ENCODE measurements at places on chromosomes 12 and 14.

DNA sequence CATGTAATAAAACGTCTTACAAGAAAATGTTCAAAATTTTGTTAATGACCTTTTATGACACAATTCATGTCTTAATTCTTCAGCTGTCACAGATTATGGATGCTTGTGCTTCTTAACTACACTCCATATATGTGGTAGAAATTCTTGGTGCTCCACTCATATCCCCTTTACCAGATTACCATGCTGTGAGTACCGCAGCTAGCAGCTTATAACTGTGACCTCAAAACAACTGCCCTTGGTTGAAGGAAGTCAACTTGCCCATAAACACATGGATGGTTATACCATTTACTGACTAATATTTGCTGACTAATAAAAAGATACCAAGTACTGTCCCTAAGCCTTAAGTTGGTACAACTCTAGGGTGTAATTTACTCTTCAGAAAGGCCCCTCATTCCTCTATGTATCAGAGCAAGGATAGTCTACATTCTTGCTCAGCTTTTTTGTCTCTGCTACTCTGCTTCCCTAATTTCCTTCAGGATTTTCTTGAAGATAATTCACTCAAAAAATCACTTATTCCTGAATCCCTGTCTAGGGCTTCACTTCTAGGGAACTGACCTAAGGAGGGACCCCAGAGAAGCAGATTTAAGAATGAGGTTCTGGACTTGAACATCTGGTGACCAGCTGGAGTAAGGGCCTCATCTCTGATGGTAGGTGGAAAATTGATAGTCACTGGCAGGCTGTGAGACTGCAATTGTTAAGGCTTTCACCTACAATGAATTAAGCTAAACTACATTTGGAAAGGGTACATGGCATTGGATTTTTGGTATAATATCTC lies 152.3 kb downstream of the SLC6A15 start:
- no peak for DNase-seq

DNA sequence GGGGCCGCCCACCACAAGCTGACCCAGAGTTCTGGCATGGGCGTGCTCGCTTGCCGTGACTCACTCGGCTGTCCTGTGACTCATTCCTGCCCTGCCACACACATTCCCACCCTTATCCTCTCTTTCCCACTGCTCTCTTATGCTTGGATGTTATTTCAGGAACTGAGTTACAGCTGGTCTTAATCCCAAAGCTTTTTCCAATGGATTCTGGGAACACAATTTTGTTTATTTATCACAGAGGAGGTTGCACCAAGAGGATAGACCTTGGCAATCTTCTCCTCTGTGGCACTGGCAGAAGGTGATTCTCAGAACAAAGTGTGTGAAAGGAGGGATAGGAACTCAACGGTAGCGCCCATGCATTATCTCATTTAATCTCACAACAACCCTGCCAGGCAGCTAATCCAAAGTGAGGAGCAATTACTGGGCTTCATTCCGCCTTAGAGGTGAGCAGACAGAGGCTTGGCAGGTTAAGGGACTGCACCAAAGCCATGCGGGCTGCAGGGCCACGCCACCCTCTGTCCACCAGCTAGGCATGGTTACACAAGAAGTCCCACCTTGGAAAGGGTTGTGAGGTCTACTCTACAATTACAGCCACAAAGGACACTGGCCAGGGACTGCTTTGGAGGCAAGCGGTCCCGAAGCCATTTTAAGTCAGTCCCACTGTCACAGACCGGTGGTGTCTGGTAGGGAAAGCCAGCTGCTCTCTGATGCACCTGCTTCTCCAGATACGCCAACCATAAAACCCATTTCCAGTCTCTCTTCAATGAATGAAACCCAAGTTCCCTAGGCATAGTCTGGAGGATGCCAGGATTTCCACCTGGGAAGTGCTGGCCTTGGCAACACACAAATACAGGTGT lies 32.9 kb downstream of the SYNE3 start:
- no peak for DNase-seq

DNA sequence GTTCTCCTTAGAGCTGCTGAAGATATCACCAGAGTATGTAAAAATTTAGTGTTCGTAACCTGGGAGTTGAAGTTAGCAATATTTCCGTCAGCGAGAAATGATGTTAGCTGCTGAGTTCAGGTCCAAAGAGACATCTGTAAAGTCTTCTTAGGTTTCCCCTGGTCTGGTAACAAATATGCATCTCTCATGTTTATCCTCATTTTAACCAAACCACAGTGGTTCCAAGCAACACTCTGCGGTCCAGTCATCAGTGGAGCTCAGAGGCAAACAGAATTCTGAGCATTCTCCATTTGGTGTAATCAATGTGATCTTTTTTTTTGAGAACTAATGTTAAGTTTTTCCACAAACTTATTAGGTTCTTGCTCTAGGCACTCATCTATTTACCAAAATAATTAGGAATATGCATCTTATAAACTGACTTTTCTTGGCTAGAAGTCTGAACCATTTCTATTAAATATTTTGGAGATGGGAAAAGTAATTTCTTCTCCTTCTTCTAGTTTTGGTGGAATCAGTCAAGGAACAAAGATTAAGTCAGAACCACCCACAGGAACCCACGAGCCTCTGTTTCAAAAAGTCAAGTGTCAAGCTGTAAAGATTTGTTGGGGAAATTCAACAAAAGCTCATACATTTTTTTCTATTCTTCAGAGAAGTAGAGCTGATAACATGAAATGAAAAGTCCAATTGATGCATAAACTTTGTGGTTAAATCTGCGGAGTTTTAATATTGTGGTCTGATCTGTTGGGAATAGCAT lies 64.7 kb downstream of the IFNG start:
- DNase-seq, result no peak

DNA sequence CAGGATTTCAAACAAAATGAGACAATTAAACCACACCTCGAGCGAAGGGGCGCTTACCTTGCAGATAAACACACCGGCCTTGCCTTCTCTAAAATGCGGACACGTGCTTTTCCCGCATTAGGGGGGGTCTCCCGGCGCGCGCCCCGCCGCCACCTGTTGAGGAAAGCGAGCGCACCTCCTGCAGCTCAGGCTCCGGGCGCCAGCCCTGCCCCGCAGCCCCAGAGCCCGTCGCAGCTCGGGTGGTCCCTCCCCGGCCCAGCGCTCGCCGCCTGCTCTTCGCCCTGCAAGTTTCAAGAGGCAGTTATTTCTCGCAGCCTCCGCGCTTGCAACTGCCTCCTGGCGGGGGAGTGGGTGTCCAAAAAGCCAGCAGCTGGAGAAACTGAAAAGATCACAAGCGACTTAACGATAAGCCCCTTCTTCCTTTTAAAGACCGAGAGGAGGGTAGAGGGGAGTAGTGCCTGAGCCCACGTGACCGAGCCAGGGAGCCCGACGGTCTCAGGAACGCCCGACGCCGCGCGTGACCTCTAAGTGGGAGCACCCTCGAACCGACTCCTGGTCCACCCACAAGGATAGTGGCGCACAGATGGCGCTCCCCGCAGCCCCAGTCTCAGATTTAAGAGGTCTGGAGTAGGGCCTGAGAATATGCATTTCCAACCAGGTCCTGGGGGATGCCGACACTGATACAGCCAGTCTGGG lies at the start of gene ESR2:
Gene ESR2 (minus strand): TSS at position 396 of the 696 bp plus-strand sequence. CDS start 11,386 bp downstream, outside the sequence.
- DNase-seq, result peak; percentile 72

DNA sequence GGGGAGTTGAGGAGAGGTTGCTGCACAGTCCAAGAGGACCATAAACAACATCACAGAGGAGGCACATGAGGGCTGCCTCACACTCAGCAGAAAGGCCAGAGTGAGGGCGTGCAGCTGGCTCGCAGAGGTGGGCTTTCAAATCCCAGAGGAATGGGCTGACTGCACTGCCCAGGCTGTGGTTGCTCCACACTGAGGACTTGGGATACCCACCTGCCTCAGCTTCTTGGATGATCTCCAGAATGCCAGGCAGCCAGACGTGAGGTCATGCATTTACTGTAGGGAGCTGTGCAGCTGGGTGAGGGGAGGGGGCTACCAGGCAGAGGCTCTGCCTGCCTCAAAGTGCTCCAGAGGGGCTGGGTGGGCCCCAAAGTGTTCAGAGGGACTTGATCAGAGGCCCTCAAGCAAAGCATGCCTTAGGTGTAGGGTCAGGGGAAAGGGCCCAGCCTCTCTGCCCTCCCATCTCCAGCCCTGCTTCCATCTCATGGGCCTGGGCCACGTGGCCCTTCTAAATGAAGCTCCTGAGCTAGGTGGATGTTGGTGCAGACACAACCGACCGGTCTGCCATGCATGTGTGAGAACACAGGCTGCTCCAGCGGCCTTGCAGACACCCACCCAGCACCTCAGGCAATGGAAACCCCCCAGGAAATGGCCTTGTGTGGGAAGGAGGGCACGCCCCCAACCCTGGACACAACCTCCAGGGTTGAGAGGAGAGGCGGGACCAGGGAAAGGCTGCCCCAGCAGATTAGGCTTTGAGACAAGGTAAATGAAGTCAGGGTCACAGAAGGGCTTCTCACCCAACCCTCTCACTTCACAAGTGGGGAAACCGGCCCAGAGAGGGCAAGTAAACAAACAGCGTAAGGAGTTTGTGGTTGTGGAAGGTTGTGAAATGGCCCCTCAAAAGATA lies 90.8 kb downstream of the NTF3 start:
- DNase-seq, result no peak

DNA sequence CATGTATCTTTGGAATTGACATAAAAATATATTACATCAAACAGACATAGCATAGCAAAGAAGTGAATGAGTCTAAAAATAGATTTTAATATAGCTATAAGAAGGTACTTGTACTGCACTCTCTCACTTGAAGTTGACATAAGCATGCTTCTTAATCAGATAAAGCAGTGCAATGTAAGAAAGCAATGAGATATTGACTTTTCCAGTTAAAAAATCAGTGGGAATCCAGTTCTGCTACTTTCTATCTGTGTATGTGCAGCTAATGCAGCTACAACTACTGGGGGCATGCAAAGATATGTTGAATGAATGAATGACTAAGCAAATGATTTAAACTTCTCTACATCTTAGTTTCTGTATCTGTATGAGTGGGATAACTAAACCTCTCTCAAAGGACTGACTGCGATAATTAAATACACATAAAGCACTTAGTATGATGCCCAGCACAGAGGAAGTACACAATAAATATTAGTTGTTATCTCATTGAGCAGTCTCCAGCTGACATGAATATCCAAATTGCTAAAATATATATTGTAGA lies 10.3 kb downstream of the WASHC3 start:
- DNase-seq, result peak; percentile 11

DNA sequence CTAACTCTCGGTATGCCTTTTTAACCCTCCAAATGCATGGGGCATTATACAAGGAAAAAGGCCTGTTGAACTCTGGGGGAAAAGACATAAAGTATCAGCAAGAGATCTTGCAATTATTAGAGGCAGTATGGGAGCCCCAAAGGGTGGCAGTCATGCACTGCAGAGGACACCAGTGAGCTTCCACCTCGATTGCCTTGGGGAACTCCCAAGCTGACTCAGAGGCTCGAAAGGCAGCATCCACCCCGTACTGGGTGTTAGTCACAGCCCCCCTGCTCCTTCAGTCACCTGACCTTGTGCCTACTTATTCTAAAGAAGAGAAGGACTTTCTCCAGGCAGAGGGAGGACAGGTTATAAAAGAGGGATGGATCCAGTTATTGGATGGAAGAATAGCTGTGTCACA lies 781.4 kb upstream of the TMEM132C start:
- DNase-seq, result peak; percentile 21

GRCh38 chr12:15670756-15671155 lies 118.4 kb downstream of the EPS8 start:
- no peak for DNase-seq

DNA sequence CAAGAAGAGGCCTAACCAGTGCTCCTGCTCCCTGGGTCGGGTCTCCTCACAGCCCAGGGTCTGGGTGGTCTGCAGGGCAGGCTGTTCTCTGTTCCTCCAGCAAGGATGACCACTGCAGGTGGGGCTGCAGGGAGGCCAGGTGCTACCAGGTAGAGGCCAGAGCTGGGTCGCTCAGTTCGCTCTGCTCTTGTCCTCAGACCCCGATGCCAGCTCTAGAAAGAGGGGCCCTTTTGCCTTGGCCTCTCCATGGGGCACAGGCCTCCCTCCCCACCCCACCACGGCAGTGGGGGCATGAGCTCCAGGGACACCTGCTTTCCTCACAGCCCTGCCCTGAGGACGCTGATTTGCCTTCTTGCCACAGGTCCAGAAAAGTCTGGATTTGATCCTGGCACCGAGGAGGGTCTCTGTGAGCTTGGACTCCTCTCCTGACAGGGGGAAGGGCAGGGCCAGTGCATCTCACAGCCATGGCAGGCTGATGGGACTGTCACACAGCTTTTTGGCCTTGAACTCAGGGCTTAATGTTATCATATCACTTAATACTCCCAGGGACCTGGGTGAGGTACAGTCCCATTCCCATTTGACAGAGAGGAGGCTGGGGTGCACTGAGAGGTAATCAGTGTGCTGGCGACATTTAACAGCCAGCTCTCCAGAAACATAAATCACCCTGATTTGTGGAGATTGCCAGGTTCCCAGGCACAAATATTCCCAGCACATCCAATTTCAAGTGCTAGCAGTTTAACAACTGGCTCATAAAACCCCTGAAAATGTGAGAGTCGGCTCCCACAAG lies 273.0 kb upstream of the SFSWAP start:
- DNase-seq, result no peak

- DNase-seq, result no peak
Measured at GRCh38 chr12:132176920-132177551, 32.8 kb downstream of the NOC4L start.

DNA sequence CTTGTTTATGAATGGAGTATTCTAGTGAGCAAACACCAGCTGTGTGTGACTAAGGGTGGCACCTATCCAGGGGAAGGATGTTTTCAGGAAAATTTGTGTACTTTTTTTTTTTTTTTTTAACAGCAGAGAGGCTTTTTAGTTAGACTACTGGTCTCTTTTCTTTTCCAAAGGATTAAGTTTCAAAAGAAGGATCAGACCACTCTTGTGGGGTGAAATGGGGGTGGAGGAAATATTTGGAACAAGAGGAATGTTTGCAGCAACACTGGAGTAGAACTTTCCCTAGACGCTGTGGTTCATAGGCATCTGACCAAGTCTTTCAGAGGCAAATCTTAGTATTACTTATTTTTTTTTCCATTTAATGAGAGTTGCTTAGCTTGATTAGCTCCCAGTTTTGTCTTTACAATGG lies 21.1 kb downstream of the NUBPL start:
- no peak for DNase-seq

- no peak for DNase-seq
Measured at GRCh38 chr12:7129287-7129871, 690 bp upstream of the RBP5 start.

DNA sequence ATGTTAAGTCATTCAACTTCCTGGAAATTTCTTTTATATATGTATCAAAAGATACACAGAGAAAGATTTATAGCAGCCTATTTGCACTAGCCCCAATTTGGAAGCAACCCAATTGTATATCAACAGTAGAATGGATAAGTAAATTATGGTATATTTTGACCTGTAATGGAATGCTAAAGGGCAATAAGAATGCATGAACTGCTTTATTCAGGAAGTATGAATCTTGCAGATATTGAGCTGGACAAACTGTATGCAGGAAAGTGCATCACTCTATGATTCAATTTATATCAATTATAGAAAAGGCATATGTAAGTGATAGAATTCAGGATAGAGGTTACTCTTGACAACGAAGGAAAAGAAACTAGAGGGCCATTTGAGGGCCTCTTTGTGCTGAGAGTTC lies 913.1 kb upstream of the FBXO33 start:
- DNase-seq, result no peak

DNA sequence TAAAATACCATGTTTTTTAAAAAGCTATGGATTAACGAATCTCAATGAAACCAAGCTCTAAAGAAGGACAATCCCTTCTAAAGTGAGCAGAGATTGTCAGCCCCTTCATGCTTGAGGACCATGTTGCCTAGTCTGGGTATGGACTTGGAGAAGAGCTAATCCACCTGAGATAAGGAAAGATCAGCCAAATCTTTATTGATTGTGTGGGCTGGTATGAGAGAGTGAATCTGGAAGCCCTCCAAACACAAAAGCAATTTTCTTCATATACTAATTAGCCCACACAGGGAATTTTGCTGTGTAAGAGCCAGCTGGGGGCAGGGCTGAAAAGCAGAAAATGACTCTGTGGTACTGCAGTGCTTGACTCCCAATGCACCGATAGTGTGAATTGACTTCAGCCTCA lies 47.4 kb upstream of the DICER1 start:
- no peak for DNase-seq

All from hematopoietic multipotent progenitor cell treated with erythropoietin and hydrocortisone succinate and interleukin-3 and kit ligand, for 4 days (in vitro differentiated cells).